ENCODE measurements at places on chromosomes 5 and 9. TPM values are rescaled to one million over a fixed set of nuclear protein-coding genes. Genes with fewer than 3 reads are reported as not detected.

The IL31RA gene
- polyA plus RNA-seq: 0.08 TPM

The FAM151B gene
- 2.6 TPM for polyA plus RNA-seq

The ZCCHC9 gene
- polyA plus RNA-seq: 21.2 TPM

The CAAP1 gene
- polyA plus RNA-seq: 19.8 TPM

The DIRAS2 gene
- polyA plus RNA-seq: not detected

The P4HA2 gene
- 353 TPM for polyA plus RNA-seq

The FAXDC2 gene
- 5.4 TPM for polyA plus RNA-seq

The SPINK13 gene
- not detected for polyA plus RNA-seq

The CCDC112 gene
- 5.5 TPM for polyA plus RNA-seq

The SPATA31A7 gene
- polyA plus RNA-seq: not detected

The LCN9 gene
- not detected for polyA plus RNA-seq

The GNA14 gene
- polyA plus RNA-seq: 0.09 TPM

The PITX1 gene
- polyA plus RNA-seq: not detected

The SPINK1 gene
- polyA plus RNA-seq: not detected

The GRXCR2 gene
- polyA plus RNA-seq: not detected

The PTCH1 gene
- polyA plus RNA-seq: 5.5 TPM

The TMOD1 gene
- polyA plus RNA-seq: 0.43 TPM

The SPINK6 gene
- polyA plus RNA-seq: not detected

The LRRC26 gene
- not detected for polyA plus RNA-seq

The SHISAL2B gene
- not detected for polyA plus RNA-seq

The DEPDC1B gene
- 2.5 TPM for polyA plus RNA-seq

The SLC6A7 gene
- polyA plus RNA-seq: not detected

The DHFR gene
- 10.0 TPM for polyA plus RNA-seq

The EFNA5 gene
- 0.64 TPM for polyA plus RNA-seq

The SPAAR gene
- polyA plus RNA-seq: 0.39 TPM

The KIF20A gene
- 28.2 TPM for polyA plus RNA-seq

The PCDHB3 gene
- 0.23 TPM for polyA plus RNA-seq

The ADRB2 gene
- 0.09 TPM for polyA plus RNA-seq

The CD14 gene
- 2.1 TPM for polyA plus RNA-seq

The GPR151 gene
- polyA plus RNA-seq: not detected

The SLC46A2 gene
- polyA plus RNA-seq: not detected

The ZNF483 gene
- polyA plus RNA-seq: 0.18 TPM

The FOXD4 gene
- polyA plus RNA-seq: 0.09 TPM

The CTXN3 gene
- polyA plus RNA-seq: not detected

The TXNDC8 gene
- not detected for polyA plus RNA-seq

The WNT8A gene
- polyA plus RNA-seq: not detected

The DRD1 gene
- polyA plus RNA-seq: not detected

The TNPO1 gene
- polyA plus RNA-seq: 98.9 TPM

The SLC22A4 gene
- 24.0 TPM for polyA plus RNA-seq

The SLC4A9 gene
- polyA plus RNA-seq: not detected

The ANKRD34B gene
- not detected for polyA plus RNA-seq

The CDKN2AIPNL gene
- 36.1 TPM for polyA plus RNA-seq

The FOXD4L4 gene
- not detected for polyA plus RNA-seq

The PCDHGA5 gene
- polyA plus RNA-seq: 0.35 TPM

The PCA3 gene
- polyA plus RNA-seq: not detected

The ADAMTSL1 gene
- polyA plus RNA-seq: 77.0 TPM

The MAP1B gene
- polyA plus RNA-seq: 261 TPM

The IFNA2 gene
- not detected for polyA plus RNA-seq

The CAMK2A gene
- not detected for polyA plus RNA-seq

The F12 gene
- polyA plus RNA-seq: 1.2 TPM

The ECM2 gene
- polyA plus RNA-seq: 2.4 TPM

The SIT1 gene
- polyA plus RNA-seq: not detected

The TTC23L gene
- not detected for polyA plus RNA-seq

The MAMDC4 gene
- 0.43 TPM for polyA plus RNA-seq

The CDKN2B-AS1 gene
- polyA plus RNA-seq: 0.61 TPM
